ENCODE measurements at places on chromosomes 5 and 9.

GRCh38 chr5:76257225-76257833 is 145.8 kb upstream of the IQGAP2 start:
- DNase-seq: no peak

DNA sequence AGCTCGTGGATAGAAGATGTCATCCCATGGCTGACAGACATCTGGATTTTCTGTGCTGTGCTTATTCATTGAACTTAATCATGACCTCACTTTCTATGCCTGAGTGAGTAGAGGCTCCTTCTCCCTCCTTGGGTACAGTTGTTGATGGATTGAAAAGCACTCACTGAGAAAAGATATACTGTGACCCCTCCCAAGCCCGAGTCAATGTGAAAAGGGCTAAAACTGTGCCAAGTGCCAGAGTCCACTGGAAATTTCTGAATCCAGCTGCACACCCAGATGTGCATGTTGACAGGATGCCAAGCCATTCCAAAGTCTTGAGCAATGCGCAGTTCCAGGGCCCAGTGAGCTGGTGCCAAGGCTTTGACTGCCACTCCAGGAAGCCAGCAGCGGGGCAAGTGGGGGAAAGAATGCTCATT is 473.0 kb downstream of the NTRK2 start:
- no peak for DNase-seq

DNA sequence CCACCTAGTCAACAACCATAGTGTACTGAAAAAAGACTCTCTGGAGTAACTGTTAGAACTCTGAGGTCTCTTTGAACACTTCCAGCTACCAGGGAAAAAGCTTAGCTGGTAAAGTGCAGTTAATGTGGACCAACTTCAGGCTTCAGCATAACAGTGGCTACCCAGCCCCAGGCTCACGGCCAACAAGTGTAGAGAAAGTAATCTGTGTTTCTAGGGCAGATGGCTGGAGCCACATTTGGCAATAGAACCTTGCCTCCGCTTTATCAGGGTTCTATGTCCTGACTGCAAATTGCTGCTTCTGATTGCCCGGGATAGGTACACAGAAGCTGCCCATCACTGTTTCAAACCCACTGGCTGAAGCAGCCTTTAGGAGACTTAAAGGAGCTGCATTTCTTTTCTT is 76.0 kb upstream of the SIMC1 start:
- no peak for DNase-seq

DNA sequence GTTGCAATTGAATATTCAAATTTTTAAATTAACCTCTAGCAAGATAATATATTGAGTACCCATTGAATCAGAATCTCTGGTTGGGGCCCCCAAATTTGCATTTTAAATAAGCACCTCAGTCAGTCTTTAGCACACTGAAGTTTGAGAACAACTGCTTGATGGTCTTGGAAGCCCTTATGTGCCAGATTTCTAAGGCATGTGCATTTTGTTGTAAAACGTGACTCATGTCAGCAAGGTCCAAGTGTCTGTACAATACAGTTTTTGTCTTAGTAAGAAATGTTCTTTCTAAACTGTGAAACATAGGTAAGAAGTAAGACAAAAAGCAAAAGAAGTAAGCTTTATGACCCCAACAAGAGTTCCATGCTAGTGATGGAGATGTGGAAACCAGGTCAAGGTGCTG is 59.1 kb upstream of the PHF2 start:
- no peak for DNase-seq

- DNase-seq: no peak
These were observed 28.9 kb upstream of the TLE1 start for GRCh38 chr9:81718244-81718643.

- no peak for DNase-seq
These were observed 59.2 kb upstream of the NR4A3 start for GRCh38 chr9:99762470-99762869.

DNA sequence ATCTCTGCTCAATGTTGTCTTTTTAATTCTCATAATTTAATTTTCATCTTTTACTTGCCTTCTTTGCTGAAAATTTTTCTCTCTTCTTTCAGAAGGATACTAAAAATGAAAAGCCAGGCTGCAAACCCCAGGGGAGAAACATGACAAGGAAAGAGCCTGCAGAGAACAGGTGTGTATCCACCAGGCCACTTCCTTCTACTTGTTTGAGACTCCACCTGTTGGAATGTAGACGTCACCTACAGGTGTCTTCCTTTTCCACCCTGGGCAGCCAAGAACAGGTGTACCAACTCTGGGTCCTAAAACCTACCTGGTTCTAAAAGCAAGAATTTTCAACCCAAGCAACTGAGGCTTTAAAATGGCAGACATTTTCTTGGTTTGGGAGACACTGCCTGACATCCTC is 166.8 kb downstream of the ATP10B start:
- DNase-seq: no peak

DNA sequence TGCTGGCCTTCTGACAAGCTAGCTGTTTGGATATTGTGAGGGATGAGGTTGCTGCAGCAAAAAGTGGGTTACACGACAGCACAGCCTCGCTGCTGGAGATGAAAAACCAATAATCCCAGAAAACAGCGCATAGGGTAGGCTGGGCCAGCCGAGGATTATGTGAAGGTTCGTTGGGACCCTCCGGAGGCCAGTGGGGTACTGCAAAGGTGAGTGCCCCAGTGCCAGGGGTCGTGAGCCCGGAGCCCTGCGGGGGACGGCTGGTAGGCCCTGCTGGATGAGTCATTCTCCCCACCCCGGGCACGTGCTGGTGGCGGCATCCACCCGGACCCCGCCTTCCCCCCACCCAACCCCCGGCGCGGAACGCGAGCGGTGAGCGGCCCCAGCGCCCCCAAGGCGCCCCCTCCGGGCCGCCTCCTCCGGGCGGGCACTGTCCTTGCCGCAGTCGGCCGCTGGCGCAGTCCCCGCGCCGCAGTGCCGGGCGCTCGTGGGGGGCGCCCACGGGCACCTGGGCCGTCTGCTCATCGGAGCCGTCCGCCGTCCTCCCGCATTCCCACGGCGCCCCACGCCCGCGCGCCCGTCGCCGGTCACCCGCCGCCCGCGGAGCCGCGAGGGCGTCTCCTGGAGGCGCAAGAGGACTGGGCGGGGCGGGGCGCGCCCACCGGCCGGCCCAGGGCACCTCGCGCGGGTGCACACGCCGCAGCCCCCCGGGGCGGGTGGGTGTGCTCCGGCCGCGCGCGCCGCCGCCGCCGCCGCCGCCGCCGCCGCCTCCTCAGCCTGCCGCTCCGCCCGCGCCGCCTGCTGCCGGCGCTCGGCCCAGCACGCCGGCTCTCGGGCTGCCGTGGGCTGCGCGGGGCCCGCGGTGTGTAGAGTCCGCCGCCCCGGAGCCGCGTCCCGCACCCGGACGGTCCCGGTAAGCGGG is at the start of gene PHF24:
Gene PHF24, plus strand, starts transcription at position 794 of the 919 bp plus-strand sequence. CDS start 13,014 bp downstream, outside the sequence.
- DNase-seq: no peak

DNA sequence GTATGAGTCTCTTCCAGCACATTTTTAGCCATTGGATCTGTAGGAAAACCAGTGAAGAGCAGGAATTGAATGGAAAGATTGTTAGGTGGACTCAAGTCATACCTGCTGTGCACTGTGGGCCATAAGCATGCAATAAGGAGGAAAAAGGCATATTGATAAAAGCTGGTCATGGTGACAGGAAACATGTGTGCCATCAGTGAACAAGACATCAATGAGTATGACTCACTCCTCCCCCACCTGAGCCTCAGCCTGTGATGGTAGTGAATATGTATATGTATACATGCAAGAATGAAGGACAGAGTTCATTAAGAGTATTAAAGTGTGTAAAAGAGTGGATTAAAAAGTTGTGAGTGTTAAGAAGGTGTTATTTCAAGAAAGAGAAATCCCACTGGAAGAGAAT is 164.5 kb downstream of the TMEM38B start:
- no peak for DNase-seq

DNA sequence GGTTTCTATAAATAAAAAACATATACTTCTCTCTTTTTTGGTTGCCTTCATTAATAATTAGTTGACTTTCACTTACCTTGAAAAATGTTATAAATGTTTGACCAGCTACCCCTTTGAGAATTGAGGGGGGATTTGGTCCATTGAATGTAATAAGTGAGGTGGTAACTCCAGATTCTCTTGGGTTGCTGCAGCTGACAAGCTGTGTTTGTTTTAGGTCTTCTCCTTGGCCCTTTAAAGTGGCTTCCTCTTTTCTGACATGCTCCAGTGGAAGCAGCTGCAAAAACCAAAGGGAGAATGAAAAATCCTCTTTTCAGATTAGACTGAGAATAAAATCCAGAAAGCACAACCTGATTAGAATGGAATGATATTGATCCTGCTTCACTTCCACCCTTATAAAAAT is 410.5 kb downstream of the TMEM38B start:
- no peak for DNase-seq

DNA sequence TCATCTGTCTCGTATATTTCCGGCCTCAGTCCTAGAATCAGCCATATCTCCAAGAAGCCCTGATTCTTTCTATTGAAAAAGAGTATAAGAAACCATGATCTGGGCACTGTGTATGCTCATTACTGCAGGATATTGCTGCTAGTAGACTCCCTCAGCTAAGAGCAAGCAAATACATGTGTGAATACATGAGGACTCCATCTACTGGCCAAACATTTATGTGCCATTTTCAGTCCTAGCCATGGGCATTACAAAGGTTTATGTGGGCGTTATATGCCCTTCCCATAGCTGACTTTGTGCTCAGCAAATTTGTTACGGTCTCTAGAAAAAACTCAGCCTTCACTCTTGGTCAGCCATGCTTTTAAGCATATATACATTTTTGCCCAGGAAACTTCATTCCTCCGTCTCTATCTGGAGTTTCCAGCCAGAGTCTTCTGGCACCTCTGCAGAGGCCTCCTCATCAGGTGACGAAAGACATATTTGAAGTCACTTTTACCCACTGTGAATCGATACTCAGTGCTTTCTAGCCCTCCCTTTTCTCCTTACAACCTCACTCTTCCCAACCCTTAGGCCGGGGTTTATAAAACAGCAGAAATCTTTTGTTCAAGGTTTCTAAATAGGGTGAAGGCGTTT is 1495.6 kb upstream of the CDH6 start:
- DNase-seq: no peak

DNA sequence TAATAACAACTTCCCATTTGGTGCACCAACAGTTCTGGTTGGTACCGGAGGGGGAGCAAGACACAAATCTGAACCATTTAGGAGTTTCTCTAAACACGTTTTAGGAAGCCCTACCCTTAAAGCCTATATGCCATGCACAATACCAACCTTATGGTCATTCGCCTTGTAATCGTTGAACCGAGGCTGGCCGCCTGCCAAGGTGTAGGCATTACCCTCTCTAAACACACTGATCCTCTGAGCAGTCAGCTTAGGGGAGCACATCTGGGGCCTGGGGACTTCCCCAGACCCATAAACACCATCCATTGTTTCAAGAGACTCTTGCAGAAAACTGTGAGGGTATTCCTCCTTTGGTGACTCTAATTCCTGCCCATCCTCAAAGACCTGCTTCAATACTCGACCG is 328 bp downstream of the GRXCR2 start:
- DNase-seq: no peak

DNA sequence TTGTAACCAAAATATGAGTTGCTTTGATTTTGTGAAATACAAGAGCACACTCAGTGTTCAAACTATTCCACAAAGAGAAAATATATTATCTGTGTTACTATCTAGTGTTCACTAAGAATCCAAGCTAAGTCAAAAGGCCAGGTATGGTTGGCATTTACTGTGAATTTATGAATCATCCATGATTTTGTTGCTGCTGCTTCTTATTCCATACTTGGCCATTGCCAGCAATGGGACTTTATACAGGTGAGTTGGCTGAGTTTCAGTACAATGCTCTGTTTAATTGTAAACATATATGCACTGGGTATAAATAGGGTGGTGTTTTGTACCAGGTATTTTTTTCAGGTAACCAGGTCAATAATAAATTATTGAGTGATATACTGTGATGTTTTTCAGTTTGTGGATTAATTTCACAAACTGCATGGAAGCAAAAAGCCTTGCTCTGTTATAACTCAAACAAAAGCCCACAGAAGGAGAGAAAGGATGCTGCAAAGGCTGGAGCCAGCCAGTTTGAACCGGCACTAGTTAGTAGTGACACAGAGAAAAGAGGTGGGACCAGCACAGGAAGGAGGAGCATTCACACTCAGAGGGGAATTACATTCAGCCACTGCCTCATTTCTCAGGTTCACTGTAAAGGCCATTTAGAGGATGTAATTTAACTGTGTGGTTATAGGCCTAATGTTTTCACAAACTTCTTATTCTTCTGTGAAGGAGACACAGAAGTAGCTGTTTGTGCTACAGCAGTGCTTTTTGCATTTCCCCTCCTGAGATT is 381.8 kb downstream of the ADGRV1 start:
- DNase-seq: no peak

DNA sequence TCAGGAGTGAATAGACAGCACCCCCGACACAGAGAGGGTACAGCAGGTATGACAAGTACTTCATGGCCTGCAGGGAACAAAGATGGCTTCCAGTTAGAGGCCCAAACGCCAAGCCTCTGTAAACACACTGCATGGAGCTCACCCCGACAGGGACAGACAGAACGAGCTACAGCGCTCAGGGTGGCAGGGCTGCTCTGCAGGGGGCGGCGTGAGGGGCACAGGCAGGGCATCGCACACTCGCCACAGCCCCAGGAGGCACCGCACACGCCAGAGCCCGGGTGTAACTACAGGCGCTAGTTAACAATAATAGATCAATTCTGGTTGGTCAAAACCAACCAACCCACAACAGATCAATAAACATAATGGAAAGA is 21.1 kb downstream of the CLPTM1L start:
- no peak for DNase-seq

- DNase-seq: no peak
These were observed 42.8 kb upstream of the RPS23 start for GRCh38 chr5:82320966-82321365.

GRCh38 chr5:40221796-40222195 is 457.9 kb upstream of the PTGER4 start:
- no peak for DNase-seq

GRCh38 chr5:43231977-43232376 is 40.0 kb downstream of the NIM1K start:
- DNase-seq: no peak

DNA sequence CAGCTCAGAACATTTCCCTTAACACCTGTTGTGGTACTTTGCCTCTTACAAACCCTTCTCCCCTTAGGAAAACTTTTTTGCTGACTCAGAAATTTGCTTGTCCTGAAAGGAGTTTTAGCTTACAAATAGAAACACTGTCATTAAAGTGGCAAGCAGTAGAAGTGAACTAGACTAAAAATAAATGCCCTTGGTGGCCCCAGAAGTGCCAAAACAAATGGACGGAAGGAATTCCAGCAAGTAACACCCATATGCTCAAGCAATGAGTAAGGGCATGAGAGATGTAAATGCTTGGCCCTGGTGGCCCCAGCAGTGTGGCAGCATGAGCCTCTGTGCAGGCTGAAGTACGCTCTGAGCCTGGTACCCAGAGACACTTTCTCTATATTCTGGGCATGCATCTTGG is 8.6 kb downstream of the VLDLR start:
- no peak for DNase-seq

GRCh38 chr9:125103770-125104460 is 39.4 kb downstream of the SCAI start:
- no peak for DNase-seq

- no peak for DNase-seq
These were observed 21.5 kb downstream of the ZNF346 start for GRCh38 chr5:177043958-177044357.

DNA sequence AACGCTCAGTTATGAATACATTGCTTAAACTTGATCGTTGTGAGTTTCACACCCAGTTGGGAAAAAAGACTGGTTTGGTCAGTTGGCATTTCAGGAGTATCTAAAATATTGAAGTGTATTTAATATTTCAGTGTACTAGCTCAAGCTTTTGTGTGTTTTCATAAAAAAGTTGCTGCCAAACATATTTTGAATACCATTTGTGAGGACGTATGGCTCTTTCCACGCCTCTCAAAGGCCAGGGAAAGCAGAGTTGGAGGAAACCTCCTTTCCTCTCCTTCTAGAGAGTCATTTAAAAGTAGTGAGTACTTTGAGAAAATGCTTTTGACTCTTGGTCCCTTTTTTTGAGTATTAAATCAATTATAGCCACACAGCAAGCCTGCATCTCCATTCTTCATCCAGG is 43.2 kb upstream of the ANKRD33B start:
- no peak for DNase-seq
